Renal pelvis (tissue), 12 donors: ENCODE measurements at places on chromosomes 4 and X. TPM values are rescaled to one million over a fixed set of nuclear protein-coding genes. Genes with fewer than 3 reads are reported as not detected.

SMIM10L2A gene
- 11.7 TPM for polyA plus RNA-seq

RBM47 gene
- polyA plus RNA-seq = 91.3 TPM

ZBTB33 gene
- polyA plus RNA-seq = 25.6 TPM

PNMA3 gene
- 41.4 TPM for polyA plus RNA-seq

DNA sequence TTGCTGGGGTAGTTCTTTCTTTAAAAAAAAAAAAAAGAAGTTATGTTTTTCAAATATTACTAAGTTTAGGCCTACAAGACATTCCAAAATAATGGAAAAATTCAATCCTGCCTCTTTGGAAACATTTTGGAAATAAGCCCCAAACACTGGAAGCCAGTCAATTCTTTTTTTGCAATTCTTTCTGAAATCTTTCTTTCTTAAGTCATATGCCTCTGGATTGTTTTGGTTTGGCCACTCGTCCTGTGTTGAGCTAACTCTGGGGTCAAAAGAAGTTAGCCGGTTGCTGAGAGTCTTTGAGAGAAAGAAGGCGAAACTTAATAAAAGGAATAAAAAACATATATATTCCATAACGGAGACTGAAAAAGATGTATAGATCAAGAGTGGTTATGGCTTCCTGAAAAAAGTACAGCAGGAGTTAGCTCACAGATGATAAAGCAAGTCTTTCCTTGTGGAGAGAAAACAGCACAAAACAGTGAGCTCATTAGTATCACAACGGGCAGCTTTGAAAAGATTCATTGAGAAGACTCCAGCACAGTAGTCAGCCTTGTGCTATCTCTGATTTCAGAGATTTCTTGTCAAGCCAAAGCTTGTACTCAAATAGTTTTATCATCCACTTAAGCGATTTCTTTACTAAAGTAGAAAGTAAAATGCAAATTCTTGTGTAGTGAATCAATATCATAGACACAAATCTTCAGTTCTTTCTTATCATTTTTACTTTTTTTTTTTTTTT is 64.8 kb downstream of the PLS3 start:
- no peak for DNase-seq

CXCL13 gene
- polyA plus RNA-seq = 0.56 TPM

DNA sequence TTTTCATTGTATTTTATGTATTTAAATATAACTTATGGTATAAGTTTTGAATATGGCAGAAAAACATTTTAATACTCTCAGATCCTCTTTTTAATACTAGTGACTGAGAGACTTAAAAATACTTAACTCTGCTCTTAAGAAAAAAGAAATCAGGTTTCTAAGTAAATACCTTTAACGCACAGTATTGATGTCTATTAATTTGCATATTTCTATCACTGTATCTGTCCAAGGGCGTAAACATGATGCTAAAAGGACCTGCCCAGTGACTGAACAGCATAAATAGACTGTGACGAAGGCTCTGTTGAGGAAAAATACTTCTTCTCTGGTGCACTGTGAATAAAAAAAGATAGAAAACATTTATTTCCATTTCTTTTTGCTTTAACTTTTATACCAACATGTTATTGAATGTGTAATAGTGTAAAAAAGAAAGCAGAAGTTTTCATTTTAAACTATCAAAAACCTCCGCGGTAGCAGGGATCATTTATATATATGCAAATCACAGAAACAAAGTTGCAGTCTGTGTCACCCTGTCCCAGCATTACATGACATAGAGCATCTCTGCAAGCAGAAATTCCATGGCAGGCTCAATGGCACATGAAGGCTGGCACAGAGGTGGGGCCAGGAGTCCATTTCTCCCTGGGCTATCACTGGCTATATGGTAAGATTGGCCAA is 75.4 kb downstream of the ZAR1 start:
- DNase-seq = no peak

USP27X gene
- 10.2 TPM for polyA plus RNA-seq

GRCh38 chrX:127138218-127138617 is 318.7 kb downstream of the PRR32 start:
- no peak for DNase-seq

DNA sequence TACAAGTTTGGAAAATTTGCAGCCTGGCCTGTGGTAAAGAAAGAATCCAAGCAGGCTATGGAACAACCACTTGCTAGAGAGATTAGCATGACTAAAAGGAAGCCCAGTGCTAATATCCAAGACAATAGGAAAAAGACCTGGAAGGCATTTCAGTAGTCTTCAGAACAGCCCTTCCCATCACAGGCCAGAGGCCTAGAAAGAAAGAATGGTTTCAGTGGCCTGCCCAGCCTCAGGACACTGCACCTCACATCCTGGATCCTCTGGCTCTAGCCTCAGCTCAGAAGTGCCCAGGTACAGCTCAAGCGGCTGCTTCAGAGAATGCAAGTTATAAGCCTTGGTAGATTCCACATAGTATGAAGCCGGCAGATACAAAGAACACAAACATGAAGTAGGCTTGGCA is 449.8 kb upstream of the AR start:
- no peak for DNase-seq

SLC9B1 gene
- polyA plus RNA-seq = 4.0 TPM

DNA sequence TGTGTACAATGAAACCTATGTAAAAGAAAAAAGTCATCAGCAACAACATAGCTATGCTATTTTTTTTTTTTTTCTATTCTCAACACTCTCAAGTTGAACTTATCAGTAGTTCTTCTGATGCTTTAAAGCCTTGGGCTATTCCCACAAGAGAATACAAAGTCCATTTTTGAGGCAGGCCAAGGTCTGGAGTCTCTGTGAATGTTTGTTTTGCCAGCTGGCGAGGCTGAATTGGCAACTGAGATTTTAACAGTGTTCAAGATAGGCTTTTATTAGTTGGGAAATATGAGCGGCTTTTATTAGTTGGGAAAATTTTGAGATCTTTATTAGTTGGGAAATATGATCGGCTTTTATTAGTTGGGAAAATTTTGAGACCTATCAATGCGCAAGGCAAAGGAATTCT is 336.6 kb downstream of the SLITRK2 start:
- no peak for DNase-seq

ERCC6L gene
- polyA plus RNA-seq = 4.0 TPM

- no peak for DNase-seq
Measured at GRCh38 chr4:55356991-55357461, 11.0 kb downstream of the SRD5A3 start.

GLRB gene
- polyA plus RNA-seq = 11.8 TPM

GAGE12H gene
- polyA plus RNA-seq = not detected

GRCh38 chrX:72094894-72095293 is 36.8 kb downstream of the RTL5 start:
- no peak for DNase-seq

- DNase-seq = no peak
Measured at GRCh38 chr4:40455340-40455902, 120.3 kb downstream of the CHRNA9 start.

DNA sequence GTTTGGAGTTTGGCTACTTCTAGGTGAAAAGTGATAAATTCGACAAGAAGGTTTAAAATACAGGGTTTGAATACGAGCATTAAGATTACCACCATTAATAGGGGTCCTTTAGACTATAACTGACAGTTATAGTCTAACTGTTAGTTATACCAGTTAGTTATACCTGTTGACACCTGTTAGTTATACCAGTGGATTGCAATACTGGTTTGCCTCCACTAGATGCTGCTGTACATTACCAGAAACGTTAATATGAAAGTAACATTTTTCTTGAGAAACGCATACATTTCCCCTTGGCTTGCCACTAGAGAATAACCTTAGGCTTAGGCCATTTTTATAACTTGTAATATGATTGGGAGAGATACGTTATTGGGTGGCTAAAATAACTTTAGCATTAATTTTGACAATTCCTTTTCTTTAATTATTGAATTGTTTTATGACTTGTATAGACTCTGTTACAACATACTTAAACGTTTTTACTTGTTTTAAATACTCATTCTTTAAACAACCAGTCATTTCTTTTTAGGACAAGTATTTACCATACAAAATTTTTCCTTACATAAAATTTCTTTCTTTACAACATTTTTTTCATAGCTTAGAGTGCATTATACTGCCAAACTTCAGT is 911.2 kb downstream of the FSTL5 start:
- DNase-seq = no peak

- no peak for DNase-seq
Measured at GRCh38 chr4:151906438-151906837, 145.6 kb upstream of the GATB start.

DNA sequence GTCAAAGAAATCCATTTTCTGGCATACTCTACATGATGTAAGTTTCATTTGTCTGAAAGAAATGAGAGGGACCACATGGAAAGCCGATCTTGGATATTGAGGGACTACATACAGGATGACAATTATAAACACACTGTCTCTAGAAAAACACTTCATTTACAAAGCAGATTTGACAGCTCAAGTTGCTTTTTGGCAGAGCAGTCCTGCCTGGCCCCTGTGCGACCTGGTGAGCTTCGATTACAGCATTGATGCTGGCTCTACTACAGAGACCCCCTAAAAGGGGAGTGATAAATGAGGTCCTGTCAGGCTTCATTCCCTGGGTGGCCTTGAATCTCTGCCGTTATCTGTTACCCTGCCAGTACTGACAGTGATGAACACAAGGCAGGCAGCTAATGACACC is 215.2 kb upstream of the NOCT start:
- no peak for DNase-seq

- no peak for DNase-seq
Measured at GRCh38 chr4:173057442-173057841, 111.2 kb upstream of the GALNT7 start.
